SJCRH30 (cell line): ENCODE measurements at places on chromosomes 16 and 17. TPM values are rescaled to one million over a fixed set of nuclear protein-coding genes. Genes with fewer than 3 reads are reported as not detected.

The TBC1D3L gene
- 3.0 and 5.6 TPM in 2 replicates for total RNA-seq

The AOC2 gene
- total RNA-seq: 0.86 and 1.1 TPM in 2 replicates

The DLX4 gene
- 0.10 and 0.34 TPM in 2 replicates for total RNA-seq

The KRT32 gene
- not detected in 2 replicates for total RNA-seq

- peaks cover 7% of the 10 kb centered on the region; the same call in 1 of the 2 replicates for H3K36me3 ChIP-seq
- no peaks in the 10 kb centered on the region for H3K27me3 ChIP-seq
- H3K4me1 ChIP-seq: no peaks in the 10 kb centered on the region; the same call in 1 of the 2 replicates
- H3K27ac ChIP-seq: no peak overlapping the region
- H3K4me3 ChIP-seq: no peak overlapping the region
- no peak for DNase-seq
Measured at GRCh38 chr17:60301649-60302048, 90.3 kb downstream of the USP32 start.

GRCh38 chr16:4316108-4316863 lies 419 bp downstream of the GLIS2 start:
- peak overlapping the region; percentile 71 for H3K4me3 ChIP-seq
- peak; percentile 47 for DNase-seq
- peaks cover 8% of the 10 kb centered on the region for H3K4me1 ChIP-seq
- H3K27ac ChIP-seq: no peak overlapping the region

- DNase-seq: no peak
- H3K27me3 ChIP-seq: no peaks in the 10 kb centered on the region
- no peaks in the 10 kb centered on the region for H3K4me1 ChIP-seq
- no peak overlapping the region for H3K4me3 ChIP-seq
- H3K36me3 ChIP-seq: no peaks in the 10 kb centered on the region
- no peak overlapping the region for H3K27ac ChIP-seq
Measured at GRCh38 chr17:76797241-76797840, 59.4 kb downstream of the MFSD11 start.

DNA sequence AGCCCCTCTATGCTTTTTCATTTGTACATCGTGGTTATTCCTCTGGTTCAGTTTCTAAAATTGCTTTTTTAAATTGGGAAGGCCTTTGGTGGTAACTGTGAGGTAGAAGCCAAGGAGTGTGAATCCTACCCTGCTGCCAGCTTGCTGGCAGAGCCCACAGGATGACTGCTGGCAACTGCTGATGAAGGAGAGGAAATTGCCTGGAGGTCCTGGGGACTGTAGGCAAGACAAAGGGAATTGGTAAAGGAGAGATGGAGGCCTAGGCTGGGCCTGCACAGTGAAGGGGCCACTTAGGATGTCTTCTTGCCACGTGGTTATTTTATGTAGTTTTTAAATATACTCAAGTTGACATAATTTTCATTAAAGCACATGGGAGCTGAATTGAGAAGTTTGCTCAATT lies 15.8 kb downstream of the C17orf58 start:
- H3K36me3 ChIP-seq: peaks cover 4% of the 10 kb centered on the region
- H3K27ac ChIP-seq: no peak overlapping the region
- DNase-seq: no peak
- H3K4me1 ChIP-seq: no peaks in the 10 kb centered on the region; the same call in 1 of the 2 replicates

DNA sequence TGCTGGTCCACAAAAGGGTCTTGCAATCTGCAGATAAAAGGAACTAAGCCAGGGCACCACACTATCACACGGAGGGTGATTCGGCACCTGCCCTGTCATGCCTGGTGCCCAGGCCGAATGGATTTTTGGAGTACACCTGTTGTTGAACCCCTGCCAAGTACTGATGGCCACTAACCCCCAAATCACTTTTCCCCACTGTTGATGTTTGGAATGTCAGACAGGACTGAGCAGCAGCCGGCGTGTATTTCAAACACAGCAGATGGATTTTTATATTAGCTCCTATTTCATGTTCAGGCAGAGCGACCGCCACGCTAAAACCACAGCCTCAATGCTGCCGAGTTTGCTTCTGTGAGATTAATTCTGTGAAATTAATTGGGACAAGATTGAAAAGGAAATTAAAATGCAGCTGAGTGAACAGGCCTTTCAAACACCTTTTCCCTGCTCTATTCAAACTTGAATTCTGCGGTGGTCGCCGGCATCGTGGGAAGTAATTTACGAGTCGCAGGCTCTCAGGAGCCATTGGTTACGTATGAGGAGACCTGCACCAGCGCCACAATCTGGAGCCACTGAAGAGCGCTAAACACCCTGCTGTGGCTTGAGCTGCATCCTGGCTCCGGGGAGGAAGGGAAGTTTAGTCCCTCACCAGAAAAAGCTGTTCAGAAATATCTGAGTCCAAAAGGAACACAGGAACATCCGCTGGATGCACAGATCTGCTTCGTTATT lies 48.5 kb downstream of the SNX11 start:
- no peak overlapping the region for H3K27ac ChIP-seq
- peak overlapping the region; percentile 22 for H3K4me3 ChIP-seq
- peak; percentile 45 for DNase-seq

DNA sequence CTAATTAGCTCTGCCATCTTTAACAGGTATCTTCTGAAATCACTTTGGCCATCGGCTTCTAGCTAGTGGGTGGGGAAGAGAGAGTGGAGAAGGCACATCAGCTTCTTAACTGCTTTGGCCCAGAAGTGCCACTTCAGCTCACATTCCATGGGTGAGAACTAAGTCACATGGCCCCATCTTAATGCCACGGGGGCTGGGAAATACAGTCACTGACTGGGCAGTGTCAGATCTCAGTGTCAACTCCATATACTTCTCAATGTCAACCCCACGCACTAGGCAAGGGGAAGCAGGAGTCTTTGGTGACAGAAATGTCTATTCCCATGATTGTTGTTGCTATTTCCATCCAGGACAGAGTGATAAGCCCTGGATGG lies 29.4 kb downstream of the CCR7 start:
- H3K4me1 ChIP-seq: peaks cover 10% of the 10 kb centered on the region
- H3K4me3 ChIP-seq: no peak overlapping the region
- no peaks in the 10 kb centered on the region for H3K36me3 ChIP-seq
- H3K27ac ChIP-seq: no peak overlapping the region

DNA sequence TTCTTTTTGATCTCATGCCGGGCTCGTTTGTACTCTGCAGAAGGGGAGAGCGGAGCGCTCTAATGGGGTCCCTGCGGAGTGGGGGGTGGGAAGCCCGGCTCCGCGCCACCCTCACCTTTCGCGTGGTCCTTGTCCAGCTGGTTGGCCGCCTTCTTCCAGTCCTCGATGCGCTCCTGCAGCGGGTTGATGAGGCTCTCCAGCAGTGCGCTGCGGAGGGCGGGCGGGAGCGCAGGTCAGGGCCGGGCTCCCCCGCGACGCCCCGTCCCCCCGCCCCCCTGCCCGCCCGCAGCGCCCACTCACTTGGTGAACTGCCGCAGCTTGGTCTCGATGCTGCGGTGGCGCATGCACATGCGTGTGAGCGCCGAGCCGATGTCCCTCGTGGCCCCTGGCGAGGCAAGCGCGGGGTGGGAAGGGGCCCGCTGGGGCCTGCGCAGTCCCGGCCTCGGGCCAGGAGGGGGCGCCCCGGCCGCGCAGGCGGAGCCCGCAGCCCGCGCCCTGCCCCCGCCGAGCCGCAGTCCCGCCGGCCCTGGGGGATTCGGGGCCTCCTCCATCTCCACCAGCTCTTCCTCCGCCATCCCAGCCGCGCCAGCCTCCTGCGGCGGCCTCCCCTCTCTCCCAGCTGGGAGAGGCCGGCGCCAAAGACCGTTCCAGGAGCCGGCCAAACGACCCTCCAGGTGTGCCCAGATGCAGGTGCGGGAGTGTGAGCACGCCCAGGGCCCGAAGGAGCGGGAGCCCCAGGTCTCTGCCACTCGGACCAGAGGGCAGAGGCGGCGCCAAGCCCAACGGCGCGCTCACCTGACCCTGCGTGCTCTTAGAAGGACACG lies 6.0 kb downstream of the MTSS2 start:
- no peak overlapping the region for H3K4me3 ChIP-seq
- DNase-seq: no peak
- H3K36me3 ChIP-seq: peaks cover 14% of the 10 kb centered on the region; the same call in 1 of the 2 replicates
- H3K27me3 ChIP-seq: no peaks in the 10 kb centered on the region
- no peak overlapping the region for H3K27ac ChIP-seq

DNA sequence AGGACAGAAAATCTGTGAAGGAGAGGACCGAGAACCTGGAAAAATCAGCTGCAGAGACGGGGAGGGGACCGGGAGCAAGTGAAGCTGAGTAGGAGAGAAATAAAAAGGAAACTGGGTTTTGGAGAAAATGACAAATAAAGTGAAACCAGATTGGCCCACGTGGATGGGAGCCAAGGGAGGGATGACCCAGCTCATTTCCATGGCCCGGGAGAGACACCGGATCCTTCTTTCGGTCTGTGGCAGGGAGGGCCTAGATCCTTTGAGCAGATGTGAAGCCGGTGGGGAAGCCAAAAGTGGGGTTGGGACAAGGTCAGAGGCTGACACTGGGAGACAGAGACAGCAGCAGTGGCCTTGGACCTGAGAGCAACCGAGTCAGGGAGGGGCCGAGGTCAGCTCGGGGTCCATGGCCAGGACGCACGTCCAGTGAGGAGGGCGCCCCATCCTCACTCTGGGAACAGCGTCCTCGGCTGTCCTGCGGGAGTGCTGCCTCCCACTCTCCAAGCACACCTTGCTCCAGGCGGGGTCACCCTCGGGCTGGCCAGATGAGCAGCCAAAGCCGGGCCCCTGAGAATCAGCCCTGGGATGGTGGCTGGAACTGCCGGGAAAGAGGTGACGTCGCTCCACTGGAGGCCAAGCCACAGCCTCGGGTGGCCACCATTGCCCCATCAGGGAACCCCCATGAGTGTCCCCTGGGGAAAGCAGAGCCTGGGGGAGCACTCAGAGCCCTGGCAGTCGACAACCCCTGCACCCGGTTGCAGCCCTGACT lies 50.8 kb upstream of the CDR2 start:
- H3K4me3 ChIP-seq: no peak overlapping the region
- H3K36me3 ChIP-seq: no peaks in the 10 kb centered on the region
- H3K4me1 ChIP-seq: no peaks in the 10 kb centered on the region
- no peaks in the 10 kb centered on the region for H3K27me3 ChIP-seq
- DNase-seq: no peak

GRCh38 chr17:27526604-27527002 lies 70.4 kb downstream of the KSR1 start:
- no peaks in the 10 kb centered on the region for H3K36me3 ChIP-seq
- H3K27me3 ChIP-seq: no peaks in the 10 kb centered on the region

GRCh38 chr17:28394337-28395116 lies 11.5 kb downstream of the SLC46A1 start:
- H3K4me3 ChIP-seq: no peak overlapping the region
- no peak overlapping the region for H3K27ac ChIP-seq
- peaks cover 7% of the 10 kb centered on the region for H3K4me1 ChIP-seq
- H3K27me3 ChIP-seq: no peaks in the 10 kb centered on the region
- peaks cover 28% of the 10 kb centered on the region for H3K36me3 ChIP-seq
- DNase-seq: no peak

GRCh38 chr17:20613248-20613647 lies 33.7 kb downstream of the CDRT15L2 start:
- DNase-seq: no peak
- H3K36me3 ChIP-seq: no peaks in the 10 kb centered on the region
- no peak overlapping the region for H3K4me3 ChIP-seq
- no peaks in the 10 kb centered on the region for H3K4me1 ChIP-seq
- no peak overlapping the region for H3K27ac ChIP-seq

DNA sequence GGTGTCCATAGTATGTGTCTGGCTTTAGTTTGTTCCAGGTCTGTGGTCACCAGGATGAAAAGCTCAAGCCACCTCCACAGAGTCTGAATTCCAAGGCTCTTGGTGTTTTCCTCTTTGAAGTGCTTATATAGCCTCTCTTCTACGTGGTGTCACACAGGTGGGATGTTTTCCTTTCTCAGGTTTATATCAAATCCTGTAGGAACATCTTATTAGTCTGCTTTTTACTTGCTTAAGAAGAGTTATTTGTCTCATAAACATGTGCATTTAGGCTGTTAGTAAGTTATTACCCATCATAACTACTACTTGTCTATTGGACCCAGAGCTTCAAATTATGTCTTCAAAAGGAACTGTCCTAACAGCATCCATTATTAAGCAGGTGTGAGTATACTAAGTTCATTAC lies at the start of gene KRT39:
Gene KRT39 (minus strand): TSS at position 101 of the 400 bp plus-strand sequence. CDS start 92 bp downstream, at position 9.
- no peaks in the 10 kb centered on the region for H3K36me3 ChIP-seq
- no peak for DNase-seq
- no peak within 1 kb of the TSS for H3K27ac ChIP-seq

DNA sequence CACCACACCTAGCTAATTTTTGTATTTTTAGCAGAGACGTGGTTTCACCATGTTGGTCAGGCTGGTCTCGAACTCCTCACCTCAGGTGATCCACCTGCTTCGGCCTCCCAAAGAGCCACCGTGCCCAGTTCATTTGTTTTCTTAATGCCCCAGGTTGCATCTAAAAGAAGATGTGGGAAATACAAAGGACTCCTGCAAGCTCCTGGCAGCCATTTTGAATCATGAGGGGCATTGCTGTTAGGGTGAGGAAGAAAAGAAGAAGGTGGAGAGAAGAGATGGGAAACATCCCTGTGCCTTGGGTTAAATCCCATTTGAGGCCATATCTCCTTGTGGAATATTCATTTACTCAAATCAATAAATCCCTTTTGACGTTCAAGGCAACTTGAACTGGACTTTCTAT lies 365.3 kb upstream of the ERCC4 start:
- no peaks in the 10 kb centered on the region; the same call in 1 of the 2 replicates for H3K27me3 ChIP-seq
- H3K4me1 ChIP-seq: no peaks in the 10 kb centered on the region
- no peak for DNase-seq
- H3K4me3 ChIP-seq: no peak overlapping the region
